ENCODE measurements at places on chromosomes 3 and 15. TPM values are rescaled to one million over a fixed set of nuclear protein-coding genes. Genes with fewer than 3 reads are reported as not detected.

The SPINT1 gene
- total RNA-seq, result 485 TPM

The MAGEL2 gene
- total RNA-seq, result not detected

The FEZF2 gene
- not detected for total RNA-seq

The ZIC1 gene
- total RNA-seq, result not detected

The CCR8 gene
- not detected for total RNA-seq

The CHRNA5 gene
- total RNA-seq, result 2.1 TPM

The KNSTRN gene
- 30.6 TPM for total RNA-seq

Measured in nasal cavity respiratory epithelium epithelial cell of viscerocranial mucosa (primary cell).